ENCODE measurements at places on chromosomes 4 and X. TPM values are rescaled to one million over a fixed set of nuclear protein-coding genes. Genes with fewer than 3 reads are reported as not detected.

The GPR119 gene
- polyA plus RNA-seq = not detected

DNA sequence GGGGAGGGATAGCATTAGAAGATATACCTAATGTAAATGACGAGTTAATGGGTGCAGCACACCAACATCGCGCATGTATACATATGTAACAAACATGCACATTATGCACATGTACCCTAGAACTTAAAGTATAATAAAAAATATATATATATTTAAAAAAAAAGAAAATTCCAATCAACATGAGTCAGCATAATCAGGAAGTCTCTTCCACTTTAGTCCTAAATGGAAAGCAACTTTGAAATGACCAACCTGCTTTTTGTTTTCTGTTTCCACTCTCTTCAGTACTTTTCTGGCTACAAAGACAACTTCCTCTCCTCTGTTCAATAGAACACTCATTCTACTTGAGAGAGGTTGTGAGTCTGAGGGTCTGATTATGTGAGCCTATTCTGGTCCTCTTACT lies 13.5 kb upstream of the MAGEA8 start:
- no peaks in the 10 kb centered on the region for H3K27me3 ChIP-seq
- H3K27ac ChIP-seq = no peak overlapping the region
- no peaks in the 10 kb centered on the region for H3K4me1 ChIP-seq
- no peaks in the 10 kb centered on the region for H3K36me3 ChIP-seq

DNA sequence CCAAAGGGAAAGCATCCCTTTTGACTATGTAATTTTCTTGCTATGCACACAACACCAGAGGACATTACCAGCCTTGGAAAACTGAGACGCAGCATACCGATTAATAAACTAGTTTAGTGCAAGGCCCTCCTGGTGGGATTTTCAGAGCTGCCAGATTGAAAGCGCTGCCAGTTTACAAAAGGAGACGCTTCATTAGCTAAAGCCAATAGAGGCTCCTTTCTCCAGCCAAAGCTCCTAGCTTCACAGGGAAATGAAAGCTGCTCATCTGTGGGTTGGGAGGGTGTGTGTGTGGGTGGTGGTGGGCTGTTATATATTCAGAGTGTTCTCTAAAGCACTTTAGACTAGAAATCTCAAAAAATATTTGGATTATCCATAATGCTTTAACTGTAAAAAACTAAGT lies 32.4 kb downstream of the SPANXN4 start:
- H3K4me1 ChIP-seq = no peaks in the 10 kb centered on the region
- no peak overlapping the region for H3K4me3 ChIP-seq
- no peak for DNase-seq
- no peaks in the 10 kb centered on the region for H3K27me3 ChIP-seq
- H3K27ac ChIP-seq = no peak overlapping the region

GRCh38 chrX:43973249-43974099 lies at the start of gene NDP:
NDP (minus strand) TSS chrX:43973390; CDS start chrX:43958645, 14,745 bp downstream.
- peaks cover 17% of the 10 kb centered on the region for H3K27me3 ChIP-seq
- peaks cover 4% of the 10 kb centered on the region for H3K4me1 ChIP-seq
- no peaks in the 10 kb centered on the region for H3K36me3 ChIP-seq
- H3K27ac ChIP-seq = no peak within 1 kb of the TSS
- no peak within 1 kb of the TSS for H3K4me3 ChIP-seq

The NDUFC1 gene
- polyA plus RNA-seq = 70.9 TPM

Data from spleen (tissue), 13 donors.